Inflammatory macrophage treated with lipopolysaccharide for 1 hour (primary cell): ENCODE measurements at places on chromosomes 1 and 21.

DNA sequence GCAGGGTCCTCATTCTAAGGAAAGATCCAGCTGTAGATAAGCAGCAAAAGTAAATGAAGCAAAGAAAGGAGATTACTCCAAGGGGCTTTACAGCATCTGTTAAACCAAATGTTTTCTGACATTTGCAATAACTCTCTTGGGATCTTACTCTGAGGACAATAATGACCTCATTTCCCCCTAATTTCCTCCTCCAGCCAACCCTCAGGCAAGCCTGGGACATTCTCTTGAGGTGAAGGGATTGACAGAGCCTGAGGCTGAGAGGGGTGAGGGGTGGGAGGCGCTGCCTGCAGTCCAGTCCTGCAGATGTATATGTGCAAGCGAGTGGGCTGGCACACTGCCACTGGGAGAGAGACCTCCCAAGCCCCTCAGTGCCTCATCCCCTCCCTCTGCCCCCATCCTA, 40.5 kb upstream of the NEK2 start:
- DNase-seq, result no peak

GRCh38 chr1:208475951-208476845, 232.0 kb upstream of the PLXNA2 start:
- DNase-seq, result no peak

DNA sequence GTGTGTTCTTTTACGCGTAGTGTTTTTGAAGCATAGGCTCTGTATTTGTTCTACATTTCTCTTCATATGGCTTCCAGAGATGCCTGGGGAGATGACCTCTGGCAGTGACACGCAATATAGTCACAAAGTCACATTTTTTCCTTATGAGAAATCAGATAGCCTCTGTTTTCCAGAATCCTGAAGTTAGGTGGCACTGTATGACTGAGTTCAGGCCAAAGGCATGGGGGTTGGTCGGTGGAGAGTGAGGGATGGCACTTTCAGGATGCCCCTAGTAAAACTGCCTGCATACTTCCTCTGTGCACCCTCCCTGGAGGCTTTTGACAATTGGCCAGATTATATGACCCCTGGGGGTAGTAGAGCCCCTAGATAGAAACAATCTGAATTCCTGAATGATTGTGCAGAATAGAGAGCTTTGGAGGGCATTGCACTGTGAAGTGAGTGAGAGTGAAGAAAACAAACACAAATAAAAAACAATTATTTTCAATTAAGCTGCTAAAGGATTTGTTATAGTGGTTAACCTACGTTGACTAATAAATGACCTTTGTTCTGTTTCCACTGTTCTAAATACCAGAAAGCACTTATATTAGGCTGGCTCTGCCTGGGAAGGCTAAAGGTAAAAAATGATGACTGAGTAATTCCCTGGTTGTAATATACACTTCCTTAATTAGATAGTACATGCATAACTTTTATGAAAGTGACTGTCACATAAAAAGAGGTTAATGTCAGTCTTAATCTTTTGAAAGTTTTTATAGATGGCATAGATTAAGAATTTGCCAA, 1660.8 kb downstream of the PLA2G4A start:
- no peak for DNase-seq

DNA sequence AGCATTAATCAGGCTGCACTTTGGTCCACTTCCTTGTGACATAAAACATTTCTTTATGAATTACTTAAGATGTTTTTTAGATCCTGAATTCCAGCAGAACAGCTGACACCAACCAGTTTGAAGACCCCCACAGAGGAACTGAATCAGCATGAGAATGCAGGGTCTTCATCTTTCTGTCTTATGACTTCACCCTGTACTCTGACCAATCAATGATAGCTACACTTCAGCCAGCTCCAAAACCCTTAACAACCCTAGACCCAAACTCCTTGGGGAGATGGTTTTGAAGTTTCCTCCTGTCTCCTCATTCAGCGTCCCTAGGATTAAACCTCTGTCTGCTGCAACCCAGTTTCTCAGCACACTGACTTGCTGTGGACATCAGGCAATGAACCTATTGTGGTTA, 175.0 kb downstream of the CTH start:
- no peak for DNase-seq

DNA sequence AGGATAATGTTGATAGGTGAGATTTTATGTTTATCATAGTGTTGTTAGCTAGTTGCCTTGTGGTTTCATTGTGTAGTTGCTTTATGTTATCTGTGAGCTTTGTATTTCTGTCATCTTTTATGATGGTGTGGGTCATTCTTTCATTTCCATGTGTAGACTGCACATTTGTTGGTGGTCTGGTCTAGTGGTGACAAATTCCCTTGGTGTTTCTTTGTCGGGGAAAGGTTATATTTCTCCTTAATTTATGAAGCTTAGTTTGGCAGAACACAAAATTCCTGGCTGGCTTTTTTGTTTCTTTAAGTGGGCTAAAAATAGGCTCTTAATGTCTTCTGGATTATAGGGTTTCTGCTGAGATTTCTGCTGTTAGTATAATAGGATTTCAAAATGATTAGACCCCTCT, 347.2 kb upstream of the ADAMTS5 start:
- DNase-seq, result no peak

- no peak for DNase-seq
Measured at GRCh38 chr21:17578162-17578561, 34.5 kb downstream of the BTG3 start.
